Mucosa of gallbladder (tissue), 1 donor: ENCODE measurements at places on chromosomes 3 and 15. TPM values are rescaled to one million over a fixed set of nuclear protein-coding genes. Genes with fewer than 3 reads are reported as not detected.

DNA sequence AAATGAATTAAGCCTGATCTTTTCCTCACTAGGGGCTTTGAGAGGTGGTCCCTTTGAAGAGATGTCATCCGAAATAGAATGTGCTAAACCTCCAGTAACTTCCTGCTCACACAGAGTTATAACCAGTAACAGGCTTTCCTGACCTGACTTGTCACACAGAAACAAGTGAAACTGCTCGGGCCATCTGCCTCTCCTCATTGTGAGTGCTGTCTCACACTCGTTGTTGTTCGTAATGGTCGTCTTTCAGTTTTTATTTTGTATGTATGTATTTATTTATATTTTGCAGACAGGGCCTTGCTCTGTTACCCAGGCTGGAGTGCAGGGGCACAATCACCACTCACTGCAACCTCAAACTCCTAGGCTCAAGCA, 24.0 kb downstream of the ACSBG1 start:
- DNase-seq, result no peak

- no peak for DNase-seq
These were observed 62.4 kb downstream of the PBRM1 start for GRCh38 chr3:52623234-52623792.

- DNase-seq, result no peak
These were observed 273.3 kb downstream of the SLC9A9 start for GRCh38 chr3:143574933-143575332.

DNA sequence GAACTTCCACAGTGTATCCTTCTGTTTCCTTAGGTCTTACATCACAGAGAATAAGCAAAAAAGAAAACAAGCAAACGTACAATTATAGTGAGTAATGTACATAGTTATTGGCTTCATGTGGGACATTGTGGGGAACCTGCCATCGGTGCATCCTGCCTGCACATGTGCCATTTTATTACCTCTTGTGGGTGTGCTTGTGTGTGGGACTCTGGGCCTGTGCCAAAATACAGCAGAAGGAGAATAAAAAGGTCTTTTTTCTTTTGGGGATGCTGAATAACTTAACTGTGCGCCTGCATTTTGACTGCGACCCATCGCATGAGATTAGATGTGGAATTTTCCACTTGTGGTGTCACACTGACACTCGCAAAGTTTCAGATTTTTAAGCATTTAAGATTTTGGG, 169.6 kb upstream of the DCBLD2 start:
- no peak for DNase-seq

GRCh38 chr15:82805994-82806406, at the start of gene FSD2:
TSS of gene FSD2 (minus strand) at chr15:82806069. CDS start at chr15:82787390, 18,679 bp downstream.
- no peak for DNase-seq

DNA sequence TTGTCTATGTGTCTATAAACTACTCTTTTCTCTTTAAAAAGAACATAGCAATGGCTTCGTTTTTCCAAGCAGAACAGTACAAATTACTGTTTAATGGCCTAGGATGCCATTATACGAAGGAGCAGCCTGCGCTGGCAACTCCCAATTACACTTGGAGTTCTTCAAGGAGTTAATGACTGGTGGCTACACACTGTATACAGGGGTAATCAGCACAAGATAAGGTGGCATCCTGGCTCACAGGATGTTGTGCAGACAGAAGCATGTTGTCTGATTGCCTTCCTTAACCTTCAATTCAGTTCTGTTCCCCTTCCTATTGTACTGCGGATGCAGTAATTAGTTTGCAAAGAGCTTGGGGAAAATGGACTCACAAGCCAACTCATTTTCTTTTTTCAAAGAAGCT, 250.7 kb upstream of the ROBO2 start:
- no peak for DNase-seq

DNA sequence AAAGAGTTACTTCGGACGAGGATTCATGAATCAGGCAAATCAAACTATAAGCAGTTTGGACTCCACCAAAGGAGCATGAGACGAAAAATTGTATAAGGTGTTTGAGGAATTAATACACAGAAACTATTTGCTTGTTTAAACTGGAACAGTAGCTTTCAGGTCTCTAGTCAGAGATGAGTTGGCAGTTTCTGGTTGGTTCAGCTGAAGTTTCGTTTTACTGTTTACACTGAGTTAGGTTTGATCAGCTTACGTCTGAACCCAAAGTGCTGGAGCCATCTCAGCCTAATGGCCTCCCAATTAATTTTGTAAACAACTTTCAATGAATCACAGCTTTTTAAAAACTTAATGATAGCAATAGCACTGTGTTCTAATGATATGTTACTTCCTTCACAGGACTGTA, 703.7 kb downstream of the NLGN1 start:
- no peak for DNase-seq

DNA sequence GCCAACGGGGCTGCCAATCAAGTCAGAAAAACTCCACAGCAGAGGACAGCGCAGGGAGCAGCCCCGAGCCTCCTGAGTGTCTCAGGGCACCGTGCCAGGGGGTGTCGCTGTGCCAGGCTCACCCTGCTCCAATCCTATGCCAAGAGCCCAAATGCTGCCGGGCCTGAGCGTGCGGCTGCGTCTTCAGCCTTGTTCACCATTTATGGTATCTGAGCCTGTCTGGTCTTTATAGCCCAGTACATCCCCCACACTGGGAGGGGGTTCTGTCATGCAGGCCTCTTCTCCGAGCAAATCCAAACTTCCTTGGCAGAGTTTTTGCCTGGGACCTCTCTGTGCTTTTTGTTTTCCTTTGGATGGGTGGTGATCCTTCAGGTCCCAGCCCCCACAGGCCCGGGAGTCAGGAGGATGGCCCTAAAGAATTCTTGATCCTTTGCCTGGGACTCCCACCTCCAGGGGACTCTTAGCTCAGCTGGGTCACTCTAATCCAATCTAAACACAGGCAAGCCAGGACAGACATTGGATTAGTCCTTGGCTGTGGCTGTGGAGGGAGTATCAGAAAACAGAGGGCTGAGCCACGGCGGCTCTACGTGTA, 135.1 kb upstream of the HACD2 start:
- DNase-seq, result peak; percentile 46

- DNase-seq, result no peak
These were observed 45.7 kb upstream of the ADGRG7 start for GRCh38 chr3:100563652-100564211.

GRCh38 chr15:67928666-67929065, 88.8 kb upstream of the RNU6-1 start:
- no peak for DNase-seq

DNA sequence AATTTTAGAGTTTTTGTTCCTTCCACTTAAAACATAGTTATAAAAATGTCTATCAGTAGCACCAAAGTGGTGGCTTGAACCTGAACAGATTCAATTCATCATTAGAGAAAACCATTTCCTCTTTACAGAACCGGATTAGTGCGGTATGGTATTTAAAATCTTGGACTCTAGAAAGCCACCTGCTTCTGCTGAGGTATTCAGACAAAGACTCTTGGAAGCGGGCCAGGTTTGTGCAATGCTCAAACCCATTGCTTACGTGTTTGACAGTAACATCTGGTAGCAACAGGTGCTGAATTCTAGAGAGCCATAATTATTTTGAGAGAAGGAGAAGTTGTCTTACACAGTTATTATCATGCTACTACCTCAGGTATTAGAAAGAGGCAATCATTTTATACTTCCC, 290.5 kb downstream of the NAALADL2 start:
- peak; percentile 18 for DNase-seq

DNA sequence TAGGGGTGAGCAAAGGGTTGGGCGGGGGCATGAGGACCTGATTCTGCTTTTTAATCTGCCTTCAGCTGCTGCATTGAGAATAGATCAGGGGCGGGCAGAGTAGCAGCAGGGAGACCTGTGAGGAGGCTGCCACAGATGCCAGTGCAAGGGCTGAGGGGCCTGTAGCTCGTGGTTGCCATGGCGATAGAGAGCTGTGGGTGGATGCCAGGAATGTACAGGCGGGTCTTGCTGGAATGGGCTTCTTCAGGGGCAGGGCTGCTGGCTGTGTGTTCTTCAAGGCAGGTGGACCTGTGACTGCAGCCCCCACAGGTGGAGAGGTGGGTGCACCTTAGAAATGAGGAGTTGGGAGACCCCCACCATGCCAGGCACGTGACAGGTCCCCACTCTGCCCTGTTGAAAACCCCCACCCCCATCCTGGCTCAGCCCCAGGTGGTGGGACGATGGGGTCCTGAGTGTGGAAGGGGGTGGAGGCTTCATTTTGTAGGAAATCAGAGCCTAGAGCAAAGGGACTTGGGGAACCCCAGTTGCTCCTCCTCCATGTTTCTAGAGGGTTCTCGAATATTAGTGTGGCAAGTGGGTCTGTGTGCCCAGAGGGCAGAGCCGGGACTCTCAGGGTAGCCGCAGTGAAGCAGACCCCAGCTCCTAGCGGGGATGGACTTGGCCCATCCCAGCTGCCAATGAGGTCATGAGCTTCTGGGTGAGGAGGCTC, 38.3 kb downstream of the SLC6A6 start:
- DNase-seq, result no peak

DNA sequence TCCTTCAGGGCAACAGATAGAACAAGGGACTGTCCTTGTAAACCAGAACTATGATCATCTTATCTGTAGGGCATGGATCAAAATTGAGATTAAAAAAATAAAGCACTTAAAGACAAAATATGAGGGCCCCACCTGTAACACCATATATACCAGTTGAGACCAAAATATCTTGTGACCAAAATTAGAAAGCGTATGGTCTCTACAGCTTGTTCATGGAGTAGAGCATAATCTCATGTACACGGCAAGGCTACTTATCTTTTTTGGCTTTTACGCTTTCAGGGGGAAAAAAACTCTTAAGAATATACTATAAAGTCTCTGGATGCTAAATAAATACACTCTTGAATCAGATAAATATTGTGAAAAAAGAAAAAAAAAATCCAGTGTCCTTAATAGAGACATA, 49.3 kb downstream of the ADAMTS9 start:
- no peak for DNase-seq

GRCh38 chr3:180970931-180971330, 18.6 kb downstream of the DNAJC19 start:
- no peak for DNase-seq

DNA sequence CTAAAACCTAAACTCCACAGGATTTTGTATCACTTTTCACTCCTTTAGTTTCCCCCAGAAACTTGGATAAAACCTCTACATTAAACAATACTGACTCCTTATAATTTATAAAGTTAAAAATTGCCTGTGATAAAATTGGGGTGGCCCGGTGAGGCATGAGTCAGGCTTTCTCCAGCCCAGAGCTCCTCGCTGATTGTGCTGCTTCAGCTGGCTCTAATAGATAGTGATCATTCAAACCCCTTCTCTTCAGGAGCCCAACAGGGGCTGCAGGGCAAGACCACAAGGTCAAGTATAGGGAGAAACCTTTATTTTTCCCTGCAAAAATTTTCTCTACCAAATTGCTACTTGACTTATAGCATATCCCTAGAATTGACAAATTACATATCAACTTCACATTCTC, 308.2 kb downstream of the PLCL2 start:
- no peak for DNase-seq

- DNase-seq, result no peak
These were observed 444.5 kb downstream of the EPHB1 start for GRCh38 chr3:135239615-135239884.

DNA sequence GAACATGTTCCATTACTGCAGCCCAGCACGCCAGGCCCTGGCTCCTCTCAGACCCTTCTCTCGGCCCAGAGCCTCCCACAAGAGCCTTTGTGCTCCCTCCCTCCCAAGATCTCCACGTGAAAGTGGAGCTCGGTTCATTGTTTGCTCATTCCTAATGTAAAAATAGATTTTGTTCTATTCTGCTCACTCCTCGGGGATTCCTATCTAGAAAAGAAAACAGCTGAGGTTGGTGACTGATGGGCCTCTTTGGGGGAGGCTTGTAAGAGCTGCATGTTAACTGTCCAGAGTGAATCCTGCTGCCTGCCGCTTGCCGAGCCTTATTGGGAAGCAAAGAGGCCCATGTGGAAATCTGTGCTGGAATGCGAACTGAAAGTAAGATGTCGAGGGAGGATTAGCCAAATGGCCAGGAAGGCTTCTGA, 267.1 kb downstream of the LRTM1 start:
- peak; percentile 13 for DNase-seq

GRCh38 chr15:70033109-70033508, 64.6 kb downstream of the TLE3 start:
- no peak for DNase-seq

DNA sequence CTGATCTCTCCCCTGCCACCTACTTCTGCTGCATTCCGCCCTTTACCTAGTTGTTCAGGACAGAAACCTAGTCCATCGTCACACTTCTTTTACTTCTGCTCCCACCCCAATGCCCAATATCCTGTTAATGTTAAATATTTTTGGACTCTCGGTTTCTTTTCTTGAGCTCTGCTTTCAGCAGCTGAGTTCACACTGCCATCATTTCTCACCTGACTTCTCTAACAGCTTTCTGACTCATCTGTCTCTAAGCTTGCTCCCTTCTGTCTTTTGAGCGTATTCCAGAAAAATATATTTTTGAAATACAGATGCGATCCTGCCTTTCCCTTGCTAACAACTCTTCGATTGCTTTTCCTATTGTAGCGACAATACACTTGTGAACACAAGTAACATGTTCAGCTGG, 183.4 kb downstream of the KLHL25 start:
- no peak for DNase-seq

GRCh38 chr3:79297245-79297960, 470.4 kb downstream of the ROBO1 start:
- DNase-seq, result no peak

- no peak for DNase-seq
These were observed 1.5 kb downstream of the CAMK1 start for GRCh38 chr3:9768141-9768775.

DNA sequence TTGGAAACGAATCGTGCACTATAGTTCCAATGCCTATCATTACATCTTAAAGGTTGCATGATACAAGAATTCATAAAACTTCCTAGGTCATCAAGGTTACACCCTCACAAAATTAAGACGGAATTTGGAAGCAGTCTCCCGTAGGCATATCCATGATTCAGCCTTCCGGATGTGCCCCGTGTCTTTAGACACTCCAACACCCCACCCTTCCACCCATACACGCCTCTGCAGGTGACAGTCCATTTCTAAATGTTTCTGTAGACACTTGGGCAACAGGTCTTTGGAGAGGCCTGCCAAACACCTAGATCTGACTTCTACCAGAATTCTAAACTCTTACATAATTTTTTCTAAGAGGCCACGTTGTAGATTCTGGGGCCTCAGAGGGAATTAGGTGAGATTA, 49.8 kb downstream of the LDHAL6B start:
- no peak for DNase-seq

DNA sequence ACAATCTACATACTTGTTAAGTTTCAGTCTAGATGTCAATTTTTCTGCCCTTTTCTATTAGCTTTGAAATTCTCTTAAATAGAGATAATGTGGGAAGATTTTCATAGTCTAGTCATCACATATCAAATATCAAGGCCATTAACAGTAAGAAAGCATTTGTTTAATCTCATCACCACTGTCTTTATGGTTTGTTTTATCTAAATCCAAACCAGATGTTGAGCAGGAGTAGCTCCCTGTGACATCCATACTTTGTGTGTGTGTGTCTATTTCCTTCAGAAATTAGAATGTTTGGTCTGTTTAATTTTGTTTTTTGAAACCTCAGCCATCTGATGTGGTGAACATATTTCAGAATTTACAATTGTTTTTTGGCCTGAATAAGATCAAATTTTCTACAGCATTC, 23.1 kb upstream of the GOLGA8B start:
- no peak for DNase-seq

The NLGN1 gene
- 8.8 TPM for total RNA-seq

The LRRIQ4 gene
- not detected for total RNA-seq

The KNG1 gene
- total RNA-seq, result 0.43 TPM

The THSD4 gene
- total RNA-seq, result 71.2 TPM

The TEX55 gene
- total RNA-seq, result not detected
